Activated CD8-positive, alpha-beta memory T cell treated with anti-CD3 and anti-CD28 coated beads for 4 hours (primary cell): ENCODE measurements at places on chromosomes 2 and 18.

DNA sequence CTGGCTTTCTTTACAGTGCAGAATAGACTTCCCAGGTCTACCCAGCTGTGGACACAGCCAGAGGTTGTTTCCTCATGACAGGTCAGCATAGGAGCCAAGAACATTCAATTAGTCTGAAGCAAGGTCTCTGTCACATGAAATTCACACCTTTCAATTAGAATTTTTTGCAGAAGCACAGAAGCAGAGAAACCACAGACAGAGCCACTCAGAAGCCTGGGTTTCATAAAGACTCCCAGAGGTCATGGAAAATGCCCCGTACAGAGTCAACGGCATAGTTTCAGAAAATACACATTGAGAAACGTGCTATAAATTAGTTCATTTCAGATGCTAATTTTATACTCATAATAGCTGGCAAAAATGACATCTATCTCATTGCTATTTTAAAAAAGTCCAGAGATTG is 87.0 kb upstream of the TMEM200C start:
- no peak for DNase-seq

DNA sequence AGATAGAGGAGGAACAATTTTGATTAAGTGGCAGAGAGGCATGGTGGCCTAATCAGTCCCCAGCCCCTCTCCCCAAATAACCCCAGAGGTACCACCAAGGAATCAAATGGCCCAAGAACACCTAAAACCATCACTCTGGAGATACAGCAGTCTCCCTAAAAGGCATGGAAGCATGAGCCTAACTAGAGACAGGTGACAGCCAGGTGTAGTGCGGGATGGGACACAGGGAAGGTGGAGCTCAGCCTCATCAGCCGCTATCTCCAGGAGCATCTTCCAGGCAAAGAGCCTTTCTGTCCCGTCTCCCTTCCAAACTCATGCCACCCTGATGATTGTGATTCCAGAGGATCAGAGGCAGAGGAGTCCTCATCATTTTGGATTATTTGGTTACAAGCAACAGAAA is 144.7 kb downstream of the COPS8 start:
- DNase-seq: no peak

- peak; percentile 99 for DNase-seq
These were observed at the start of gene CYB5A for GRCh38 chr18:74291771-74292540. TSS of gene CYB5A (minus strand) at chr18:74291963. CDS start at chr18:74291875, 88 bp downstream.

GRCh38 chr2:204871231-204871953 is 326.1 kb downstream of the PARD3B start:
- DNase-seq: no peak

GRCh38 chr2:65922030-65922429 is 489.6 kb upstream of the SPRED2 start:
- no peak for DNase-seq

GRCh38 chr2:70946832-70947442 is 11.2 kb downstream of the ATP6V1B1 start:
- no peak for DNase-seq

DNA sequence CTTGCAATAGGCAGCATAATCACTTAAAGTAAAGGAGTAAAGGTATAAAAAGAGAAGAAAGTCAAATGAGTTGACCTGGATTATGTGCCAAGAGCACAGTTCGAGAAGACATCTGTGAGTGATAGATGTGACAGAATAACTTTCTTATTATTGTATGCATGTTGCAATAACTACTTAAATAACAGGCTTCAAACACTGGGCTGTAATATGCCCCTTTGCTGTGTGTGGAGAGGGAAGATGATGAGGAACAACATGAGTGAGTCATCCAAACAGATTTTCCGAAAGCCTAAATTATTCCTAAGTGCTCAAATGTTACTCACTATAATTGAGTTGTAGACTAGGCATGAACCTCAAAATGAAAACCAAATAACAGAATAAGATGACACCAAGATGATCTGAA is 328.1 kb downstream of the EXOC6B start:
- no peak for DNase-seq

- no peak for DNase-seq
These were observed 193.4 kb downstream of the LRRTM1 start for GRCh38 chr2:80111185-80111584.

- DNase-seq: no peak
These were observed 107.9 kb downstream of the CCDC85A start for GRCh38 chr2:56291711-56292110.

DNA sequence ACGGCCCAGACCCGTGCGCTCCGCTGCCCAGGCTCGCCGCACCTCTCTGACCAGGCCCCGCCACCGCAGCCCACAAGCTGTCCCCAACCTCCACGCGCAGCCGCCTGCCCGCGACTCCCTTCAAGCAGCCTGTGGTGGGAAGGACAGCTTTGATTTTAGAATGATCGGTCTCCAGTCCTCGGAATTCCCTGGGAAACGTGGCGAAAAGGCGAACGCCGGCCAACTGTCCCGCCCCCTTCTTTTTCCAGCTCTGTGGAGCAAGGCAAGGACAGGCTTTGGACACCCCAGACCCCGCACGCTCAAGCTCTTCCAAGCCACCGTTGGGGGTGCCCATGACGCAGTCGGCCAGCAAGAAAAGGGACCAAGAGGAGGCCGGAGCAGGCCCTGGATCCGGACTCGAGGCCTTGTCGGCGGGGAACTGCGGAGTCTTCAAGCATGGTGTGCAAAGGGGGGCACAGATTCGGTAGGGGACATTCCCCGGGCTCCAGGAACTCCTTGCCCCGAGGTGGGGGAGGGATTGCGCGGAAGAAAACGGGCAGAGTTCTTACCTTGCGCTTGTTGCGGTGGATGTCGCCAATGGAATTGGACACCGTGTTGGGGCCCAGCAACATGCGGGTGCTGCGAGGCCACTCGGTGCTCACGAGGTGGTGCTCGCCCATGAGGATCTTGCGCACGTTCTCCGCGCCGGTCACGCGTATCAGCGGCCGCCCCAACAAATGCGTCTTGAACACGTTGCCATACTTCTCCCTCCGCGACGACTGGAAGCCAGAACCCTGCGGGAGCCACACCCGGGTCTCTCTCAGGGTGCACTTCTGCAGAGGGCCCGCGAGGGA is 4.0 kb downstream of the CYP26B1 start:
- DNase-seq: no peak

DNA sequence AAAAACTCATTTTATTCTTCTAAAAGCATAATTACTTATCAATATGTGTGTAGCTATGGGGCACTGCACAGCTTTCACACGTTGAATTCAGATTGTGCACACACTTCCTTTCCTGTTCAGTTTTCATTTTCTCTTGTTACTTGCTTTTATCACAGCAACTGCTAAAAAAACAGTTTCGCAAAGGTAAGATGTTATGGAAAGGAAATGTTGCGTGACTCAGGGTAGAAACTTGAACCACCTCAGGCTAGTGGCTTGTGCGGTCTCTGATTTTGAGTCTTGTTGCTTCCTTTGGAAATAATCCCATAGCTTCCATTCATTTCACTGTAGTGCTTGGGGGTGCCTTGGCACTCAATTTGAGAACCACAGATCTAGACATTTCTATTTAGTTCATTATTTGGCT is 171.9 kb downstream of the FMNL2 start:
- no peak for DNase-seq

DNA sequence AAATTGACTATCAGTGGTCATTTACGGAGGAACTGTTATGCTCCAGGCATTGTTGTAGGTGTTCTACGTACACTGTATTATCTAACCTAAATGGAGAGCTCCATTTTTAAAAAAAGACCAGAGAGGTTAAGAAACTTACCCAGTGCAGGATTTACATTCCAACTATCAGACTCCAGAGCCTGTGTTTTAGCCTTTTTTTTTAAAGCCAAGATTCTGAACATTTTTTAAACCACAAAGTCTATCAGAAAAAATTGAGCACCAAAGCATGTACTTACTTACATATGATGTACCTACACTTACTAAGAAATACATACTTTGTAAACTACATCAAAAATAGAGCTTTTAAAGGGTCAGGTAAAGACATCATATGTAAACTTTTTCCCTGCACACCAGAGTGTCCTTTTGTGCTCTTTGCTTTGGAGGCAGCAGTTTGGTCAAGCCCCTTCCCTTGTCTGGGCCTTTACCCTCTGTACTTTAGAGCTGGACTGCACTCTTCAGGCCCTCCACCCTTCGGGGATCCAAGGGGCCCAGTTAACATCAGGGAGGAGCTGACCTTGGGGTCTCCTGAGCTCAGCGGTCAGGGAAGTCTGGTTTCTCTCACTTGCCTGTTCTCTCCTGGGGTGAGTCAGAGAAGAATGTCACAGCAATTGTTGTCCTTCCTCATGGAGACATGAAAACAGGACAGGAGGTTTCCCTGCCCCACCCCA is 58.4 kb downstream of the ITGB1BP1 start:
- no peak for DNase-seq

DNA sequence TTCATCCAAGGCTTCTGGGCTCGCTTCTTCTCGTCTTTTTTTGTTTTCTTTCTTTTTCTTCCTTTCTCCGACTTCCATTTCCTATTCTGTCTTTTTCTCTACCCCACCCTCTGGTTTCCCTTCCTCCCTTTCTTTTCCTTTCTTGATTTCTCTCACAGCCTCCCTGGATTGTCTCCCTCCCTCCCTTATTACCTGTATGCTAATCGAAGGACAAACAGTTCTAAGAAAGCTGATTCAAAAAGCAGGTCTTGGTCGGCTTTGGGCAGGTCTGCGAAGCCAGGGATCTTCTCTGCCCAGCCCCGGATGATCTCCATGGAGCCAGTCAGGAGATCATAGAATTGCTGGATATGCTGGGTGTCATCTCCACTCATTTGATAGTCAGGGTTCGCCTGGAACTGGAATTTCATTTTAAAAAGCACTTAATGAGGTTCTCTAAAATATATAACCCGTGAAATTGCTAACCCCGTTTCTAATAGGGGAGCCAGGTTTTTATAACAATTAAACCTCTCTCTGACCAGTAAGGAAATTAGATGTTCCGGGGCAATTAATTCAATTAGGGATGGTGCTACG is 5.9 kb downstream of the NR4A2 start:
- DNase-seq: no peak

DNA sequence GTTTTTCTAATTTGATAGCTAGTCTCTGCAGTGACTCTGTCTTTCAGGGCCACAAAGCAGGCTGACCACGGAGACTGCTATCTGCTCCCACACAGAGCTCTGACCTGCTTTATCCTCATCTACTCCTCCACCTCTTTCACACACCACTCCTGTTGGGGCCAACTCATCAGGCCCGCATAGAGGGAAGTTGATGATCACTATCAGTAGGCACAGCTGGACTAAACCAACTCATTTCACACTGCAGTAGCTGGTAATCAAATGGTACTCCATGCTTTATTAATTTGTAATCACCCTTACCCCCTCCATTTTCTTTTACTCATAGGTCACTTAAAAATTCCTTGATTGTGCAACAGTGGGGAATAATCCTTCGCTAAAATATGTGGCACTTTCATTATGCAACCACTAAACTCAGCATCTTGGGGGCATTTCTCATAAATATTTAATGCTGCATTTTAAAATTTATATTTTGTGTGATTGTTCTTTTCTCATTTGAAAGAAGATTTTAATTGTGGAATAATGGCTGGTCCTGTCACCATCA is 249.8 kb upstream of the GCFC2 start:
- no peak for DNase-seq

- no peak for DNase-seq
These were observed 107.3 kb downstream of the DTNB start for GRCh38 chr2:25566094-25566493.

- DNase-seq: no peak
These were observed 69.0 kb downstream of the ST6GAL2 start for GRCh38 chr2:106816974-106817373.

- DNase-seq: no peak
These were observed 399.4 kb downstream of the SOCS6 start for GRCh38 chr18:70688286-70688685.

- no peak for DNase-seq
These were observed 40.2 kb upstream of the ZNF521 start for GRCh38 chr18:25392192-25392591.

DNA sequence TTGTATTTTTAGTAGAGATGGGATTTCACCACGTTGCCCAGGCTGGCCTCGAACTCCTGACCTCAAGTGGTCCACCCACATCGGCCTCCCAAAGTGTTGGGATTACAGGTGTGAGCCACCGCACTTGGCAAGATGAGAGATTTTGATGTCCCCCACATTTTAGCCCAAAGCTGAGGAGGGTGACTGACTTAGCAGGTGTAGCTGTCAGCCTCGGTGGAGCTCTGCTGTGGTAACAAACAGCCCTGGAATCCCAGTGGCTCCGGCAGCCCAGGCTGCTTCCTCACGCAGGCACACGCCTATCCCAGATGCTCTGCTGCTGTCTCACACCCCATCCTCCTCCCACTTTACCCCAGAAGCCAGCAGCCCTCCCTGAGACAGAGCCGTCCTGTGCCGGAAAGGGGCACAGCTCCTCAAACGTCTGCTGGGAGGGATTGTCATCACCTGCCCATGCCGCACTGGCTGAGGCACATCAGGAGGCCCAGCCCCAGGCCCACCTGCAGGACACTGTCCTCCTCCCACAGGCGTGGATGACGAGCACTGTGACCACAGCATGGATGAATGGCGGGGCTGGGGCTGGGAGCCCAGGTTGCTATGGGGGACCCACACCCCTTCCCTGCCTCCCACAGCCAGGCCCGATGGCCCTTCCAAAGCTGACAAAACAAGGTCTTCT is 10.6 kb upstream of the BOK start:
- DNase-seq: no peak

DNA sequence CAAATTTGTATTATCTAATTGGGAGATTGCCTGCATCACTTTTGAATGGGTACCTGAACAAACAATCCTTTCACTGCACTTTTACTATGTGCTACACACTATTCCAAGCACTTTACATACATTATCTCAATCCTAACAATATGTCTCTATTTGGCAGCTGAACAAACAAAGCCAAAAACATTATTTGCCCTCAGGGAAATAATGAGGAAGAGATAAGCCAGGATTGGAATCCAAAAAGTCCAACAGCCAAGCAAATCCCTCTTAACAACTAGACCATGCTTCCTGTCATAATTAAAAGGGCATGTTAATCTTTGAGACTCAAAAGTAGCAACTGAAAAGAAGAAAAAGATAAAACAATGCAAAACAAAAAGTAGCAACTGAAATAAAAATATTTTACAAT is 32.1 kb downstream of the RPRD1A start:
- DNase-seq: no peak

DNA sequence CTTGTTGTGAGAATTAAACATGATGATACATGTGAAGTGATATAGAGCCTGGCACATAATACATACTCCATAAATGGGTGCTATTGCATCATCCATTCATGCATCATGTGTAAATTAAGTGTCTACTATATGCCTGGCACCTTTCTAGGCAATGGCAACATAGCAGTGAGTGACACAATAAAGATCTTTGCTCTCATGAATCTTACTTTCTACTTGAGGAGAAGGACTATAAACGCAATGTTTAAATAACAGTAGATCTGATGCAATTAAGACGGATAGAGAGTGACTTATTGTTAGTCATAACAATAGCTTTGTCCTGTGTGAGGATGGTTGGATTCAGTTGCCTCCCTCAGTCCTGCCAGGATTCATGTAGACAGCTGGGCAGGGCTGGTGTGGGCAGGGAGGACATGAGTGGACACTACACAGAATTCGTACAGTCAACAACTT is 88.4 kb upstream of the NPAS2 start:
- no peak for DNase-seq
